ENCODE measurements at places on chromosomes 13 and 19. TPM values are rescaled to one million over a fixed set of nuclear protein-coding genes. Genes with fewer than 3 reads are reported as not detected.

DNA sequence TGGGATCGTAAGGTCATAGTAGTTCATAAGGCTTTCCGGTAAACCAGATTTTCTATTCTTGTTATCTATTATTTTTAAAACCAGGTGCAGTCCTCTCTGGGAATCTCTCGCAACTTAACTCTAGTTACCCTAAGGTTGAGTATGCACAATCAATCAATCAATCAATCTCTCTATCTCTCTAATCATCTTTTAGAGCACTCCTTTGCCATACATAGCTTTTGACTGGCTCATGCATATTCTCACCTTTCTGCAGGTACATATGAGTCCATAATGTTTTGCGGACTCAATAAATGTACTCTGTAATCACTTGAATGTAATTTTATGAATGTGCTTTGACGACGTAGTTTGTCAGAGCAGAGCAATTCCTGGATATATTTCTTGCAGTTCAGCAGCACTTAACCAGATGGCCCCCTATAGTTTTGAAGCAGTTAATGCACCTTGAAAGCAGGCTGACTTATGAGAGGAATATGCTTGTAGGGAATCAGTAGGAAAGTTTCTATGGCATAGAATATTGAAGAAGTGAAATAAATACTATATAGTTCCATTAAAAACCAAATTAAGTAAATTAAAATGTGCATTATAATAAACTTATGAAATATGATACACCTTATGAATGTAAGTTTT lies 524.7 kb downstream of the GPC5 start:
- no peak for DNase-seq

DNA sequence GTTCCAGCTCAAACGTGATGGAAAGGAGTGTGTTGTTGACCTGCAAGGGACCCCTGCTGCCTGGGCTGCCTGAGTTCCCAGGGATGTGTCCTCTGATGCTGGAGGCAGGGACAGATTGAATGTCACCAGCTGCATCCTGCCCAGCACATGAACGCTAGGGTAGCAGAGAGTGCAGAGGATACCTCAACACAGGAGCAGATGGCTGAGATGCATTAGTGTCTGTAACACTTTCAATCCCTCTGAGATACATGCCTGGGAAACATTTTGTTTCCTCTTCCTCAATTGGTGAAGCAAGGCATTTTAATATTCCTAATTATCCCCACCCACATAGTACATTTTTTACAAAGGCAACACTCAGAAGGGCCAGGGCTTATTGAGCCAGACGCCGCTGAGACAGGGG lies 106.4 kb upstream of the UBL3 start:
- DNase-seq = no peak

Gene EHD2
- total RNA-seq = 126 TPM

Gene STK24
- 160 TPM for total RNA-seq

Gene LCP1
- total RNA-seq = 44.8 TPM

Gene C19orf33
- 129 TPM for total RNA-seq

Gene KIR3DL2
- total RNA-seq = not detected

GRCh38 chr19:15488489-15489226 lies 9.4 kb upstream of the PGLYRP2 start:
- DNase-seq = no peak

- DNase-seq = no peak
These were observed 44.2 kb downstream of the EDNRB start for GRCh38 chr13:77874406-77874805.

All from ureter (tissue), 1 donor.